ENCODE measurements at places on chromosomes 6 and 20.

GRCh38 chr6:797479-798077 lies 104.6 kb upstream of the EXOC2 start:
- peak; percentile 36 for DNase-seq

DNA sequence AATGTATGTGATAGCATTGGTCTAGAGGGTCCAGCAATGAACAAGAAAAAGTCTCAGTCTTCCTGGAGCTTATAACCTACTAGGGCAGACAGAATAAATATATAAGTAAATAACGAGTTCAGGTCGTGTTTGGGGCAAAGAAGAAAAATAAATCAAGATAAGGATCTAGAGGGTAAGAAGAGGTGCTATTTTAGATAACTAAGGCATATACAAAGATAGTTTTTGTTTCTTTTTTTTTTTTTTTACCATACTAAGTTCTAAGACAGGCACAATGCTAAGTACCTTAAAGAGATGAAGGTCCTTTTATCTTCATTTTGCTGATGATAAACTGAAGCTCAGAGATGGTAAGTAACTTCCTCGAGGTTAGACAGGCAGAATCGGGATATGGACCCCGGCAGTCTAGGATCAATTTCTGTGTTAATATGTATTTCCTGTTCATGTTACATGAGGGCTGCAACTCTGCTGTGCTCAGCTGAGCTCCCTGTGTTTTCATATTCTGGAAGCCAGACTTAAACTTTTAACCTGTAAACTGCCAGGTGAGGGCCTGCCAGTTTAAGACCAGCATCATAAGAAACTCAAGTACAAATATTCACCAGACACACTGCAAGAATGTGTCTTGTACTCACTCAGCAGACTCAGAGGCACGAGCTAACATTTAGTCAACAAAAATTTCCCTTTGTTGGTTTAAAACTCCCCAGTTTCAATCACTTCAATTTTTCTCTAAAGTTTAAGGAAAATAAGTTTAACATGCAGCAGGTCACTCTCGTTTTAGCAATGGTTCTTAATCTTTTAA lies 23.3 kb downstream of the SESN1 start:
- no peak for DNase-seq

DNA sequence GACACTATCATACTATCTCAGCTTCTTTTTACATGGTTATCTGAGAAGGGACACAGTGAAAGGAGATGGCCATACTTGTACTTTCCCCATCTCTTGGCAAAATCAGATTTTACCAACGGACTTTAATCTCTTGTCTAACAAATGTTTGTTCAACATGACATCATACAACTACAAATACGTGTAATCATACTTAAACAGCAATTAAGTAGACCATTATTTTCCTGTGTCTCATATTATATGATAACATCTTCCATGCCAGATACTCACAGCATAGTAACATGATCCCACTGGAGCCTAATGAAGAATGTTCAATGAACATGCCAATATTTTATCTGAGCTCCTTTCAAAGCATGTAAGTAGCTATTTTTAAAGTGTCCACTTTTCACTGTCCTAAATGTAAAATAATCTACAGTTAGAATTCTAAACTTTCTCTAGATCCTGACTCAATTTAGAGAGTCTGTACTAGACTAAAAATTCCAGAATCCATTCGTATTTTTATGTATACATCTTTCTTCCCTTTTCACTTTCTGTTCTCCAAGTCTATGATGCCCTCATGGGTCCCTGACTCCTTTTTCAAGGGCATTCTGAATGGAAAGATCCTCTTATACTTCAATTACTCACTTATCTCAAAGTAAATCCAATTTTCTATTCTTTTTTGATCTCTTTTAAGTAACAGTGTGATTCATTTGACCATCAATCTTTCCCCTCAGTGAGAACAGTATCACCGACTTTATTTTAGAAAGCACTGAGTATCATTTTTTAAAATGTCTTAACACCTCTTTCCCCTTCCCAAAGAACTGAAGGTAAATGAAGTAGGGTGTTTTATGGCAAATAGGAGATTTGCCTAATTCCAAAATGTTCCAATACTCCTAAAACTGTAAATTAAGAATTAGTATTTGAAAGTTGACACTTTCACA lies 133.5 kb downstream of the CDK19 start:
- no peak for DNase-seq

- no peak for DNase-seq
Measured at GRCh38 chr6:26053992-26054780, 33.0 kb upstream of the HFE start.

GRCh38 chr6:90765491-90765890 lies 178.6 kb upstream of the MAP3K7 start:
- no peak for DNase-seq

DNA sequence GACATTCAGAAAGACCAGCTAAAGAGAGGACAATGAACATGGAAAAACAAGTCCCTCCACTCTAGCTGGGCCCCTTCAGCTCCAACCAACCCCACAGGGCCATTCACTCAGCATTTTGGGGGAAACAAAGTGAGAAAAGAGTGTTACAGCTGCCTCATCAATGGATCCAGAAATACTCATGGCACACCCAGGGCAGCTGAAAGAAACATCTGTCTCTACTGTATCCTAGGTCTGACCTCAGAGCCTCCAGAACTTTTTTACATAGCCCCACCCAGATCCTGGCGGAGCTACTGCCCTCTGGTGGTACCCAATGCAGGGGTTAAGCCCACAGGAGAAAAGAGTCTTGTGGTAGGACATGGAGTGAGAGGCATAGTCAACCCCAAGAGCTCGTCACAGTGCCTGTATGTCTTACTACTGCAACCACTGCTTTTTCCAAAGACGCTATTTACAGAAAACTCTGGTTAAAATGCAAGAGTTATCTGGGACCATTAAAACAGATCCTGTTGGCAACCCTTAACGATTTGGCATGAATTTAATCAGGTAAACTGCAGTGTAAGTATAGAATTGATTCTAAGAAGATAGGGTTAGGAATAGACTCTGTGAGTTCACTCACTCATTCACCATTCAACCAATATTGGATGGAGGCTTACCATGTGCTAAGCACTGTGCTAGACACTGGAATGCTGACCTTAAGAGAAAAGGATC lies 37.4 kb upstream of the FAM83C start:
- peak; percentile 34 for DNase-seq

GRCh38 chr6:40755749-40756452 lies 168.7 kb upstream of the LRFN2 start:
- DNase-seq: no peak

DNA sequence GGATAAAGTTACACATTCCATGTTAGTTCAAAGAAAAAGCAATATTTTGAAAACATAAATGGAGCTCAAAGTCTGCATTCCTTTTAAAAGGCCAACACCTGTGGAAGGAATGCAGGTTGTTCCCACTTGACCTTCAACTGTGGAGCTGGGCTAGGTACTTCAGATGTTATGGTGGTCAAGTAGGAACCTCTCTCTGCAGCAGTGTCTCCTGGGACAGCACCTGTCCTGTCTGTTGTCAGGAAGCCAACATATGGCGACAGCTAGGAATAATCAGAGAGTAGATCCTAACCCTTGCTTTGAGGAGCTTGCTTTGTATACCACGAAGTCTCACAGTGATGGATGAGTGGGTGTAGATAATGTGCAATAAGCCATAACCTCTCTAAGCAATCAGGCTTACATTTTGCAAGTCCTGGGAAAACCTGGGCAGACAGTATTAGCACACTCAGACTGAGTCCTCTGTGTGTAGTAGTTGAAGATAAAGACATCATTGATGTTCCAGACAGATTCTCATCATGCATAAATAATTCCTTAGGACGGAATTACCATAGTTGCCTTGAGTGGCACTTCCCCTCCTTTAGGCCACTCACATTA lies 347.5 kb downstream of the PRL start:
- no peak for DNase-seq

DNA sequence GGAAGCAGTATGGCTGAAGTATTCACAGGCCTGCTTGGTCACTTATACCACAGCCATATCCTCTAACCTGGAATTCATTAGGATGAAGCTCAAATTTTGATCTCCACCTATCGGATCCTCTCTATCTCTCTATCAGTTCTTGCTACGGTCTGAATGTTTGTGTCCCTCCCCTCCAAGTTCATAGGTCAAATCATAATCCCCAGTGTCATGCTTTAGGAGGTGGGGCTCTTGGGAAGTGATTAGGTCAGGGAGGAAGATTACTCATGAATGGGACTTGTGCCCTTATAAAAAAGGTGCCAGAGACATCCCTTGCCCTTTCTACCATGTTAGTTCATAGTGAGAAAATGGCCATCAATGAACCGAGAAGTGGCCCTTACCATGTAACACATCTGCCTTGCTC lies 190.8 kb upstream of the MYLIP start:
- no peak for DNase-seq

GRCh38 chr6:69594405-69594804 lies 202.4 kb downstream of the LMBRD1 start:
- DNase-seq: no peak

- no peak for DNase-seq
Measured at GRCh38 chr6:70675822-70676221, 8.1 kb downstream of the SMAP1 start.

DNA sequence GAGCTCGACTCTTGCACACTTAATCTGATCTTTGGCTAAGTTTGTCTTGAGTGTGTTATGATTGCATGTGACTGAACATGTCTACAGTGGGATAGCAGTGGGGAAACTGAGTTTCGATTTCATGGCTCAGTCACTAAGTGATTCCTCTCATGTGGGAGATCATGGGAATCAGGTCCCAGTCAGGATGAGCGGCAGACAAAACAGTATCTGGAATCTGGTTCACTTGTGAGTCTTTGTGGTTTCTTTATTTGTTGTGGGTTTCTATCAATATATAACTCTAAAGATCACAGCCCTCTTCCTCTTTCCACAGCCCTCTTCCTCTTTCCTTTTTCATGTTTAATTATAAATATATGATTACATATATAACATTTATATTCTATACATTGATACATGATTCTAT lies 4.0 kb downstream of the RPP21 start:
- DNase-seq: no peak

DNA sequence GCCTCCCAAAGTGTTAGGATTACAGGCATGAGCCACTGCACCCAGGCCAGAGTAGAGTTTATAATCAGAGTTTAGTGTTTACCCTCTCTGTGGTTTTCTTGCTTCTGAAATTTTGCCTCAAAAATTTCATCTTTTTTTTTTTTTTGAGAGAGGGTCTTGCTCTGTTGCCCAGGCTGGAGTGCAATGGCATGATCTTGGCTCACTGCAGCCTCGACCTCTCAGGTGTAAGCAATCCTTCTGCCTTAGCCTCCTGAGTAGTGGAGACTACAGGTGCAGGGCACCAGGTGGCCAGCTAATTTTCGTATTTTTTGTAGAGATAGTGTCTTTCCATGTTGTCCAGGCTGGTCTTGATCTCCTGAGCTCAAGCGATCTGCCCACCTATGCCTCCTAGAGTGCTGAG lies 28.7 kb downstream of the TPX2 start:
- DNase-seq: no peak

GRCh38 chr6:158043586-158044524 lies 62.2 kb downstream of the SYNJ2 start:
- no peak for DNase-seq

- DNase-seq: no peak
Measured at GRCh38 chr20:22789676-22790075, 205.3 kb upstream of the FOXA2 start.

DNA sequence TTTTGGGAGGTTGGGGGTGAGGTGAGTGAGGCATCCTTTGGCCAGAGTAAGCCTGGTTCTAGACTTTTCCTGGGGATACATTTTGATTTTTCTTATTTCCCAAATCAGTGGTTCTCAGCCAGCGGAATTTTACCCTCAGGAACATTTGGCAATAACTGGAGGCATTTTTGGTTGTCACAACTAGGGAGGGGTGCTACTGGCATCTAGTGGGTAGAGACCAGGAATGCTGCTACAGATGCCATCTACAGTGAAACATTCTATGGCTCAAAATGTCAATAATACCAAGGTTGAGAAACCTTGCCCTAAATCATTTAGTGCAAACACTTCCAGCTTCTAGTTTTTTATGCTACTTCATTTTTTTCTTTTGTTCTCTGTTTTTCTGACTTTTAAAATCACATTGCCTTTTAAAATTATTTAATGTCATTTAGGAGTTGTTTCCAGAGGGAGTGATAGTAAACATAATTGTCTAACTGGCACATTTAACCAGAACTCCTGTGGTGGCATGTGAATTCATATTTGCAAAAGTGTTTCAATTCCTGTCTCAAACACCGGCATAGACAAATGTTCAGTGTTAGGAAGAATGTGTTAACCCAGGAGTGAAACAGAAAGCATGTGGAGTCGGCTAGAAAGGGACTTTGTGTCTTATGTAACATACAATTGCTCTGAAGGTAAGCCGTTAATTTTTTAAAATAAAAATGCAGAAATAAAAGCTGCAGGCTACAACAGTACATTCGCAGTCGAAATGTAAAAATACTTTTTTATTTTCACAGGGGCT lies 59.0 kb downstream of the QRSL1 start:
- no peak for DNase-seq

DNA sequence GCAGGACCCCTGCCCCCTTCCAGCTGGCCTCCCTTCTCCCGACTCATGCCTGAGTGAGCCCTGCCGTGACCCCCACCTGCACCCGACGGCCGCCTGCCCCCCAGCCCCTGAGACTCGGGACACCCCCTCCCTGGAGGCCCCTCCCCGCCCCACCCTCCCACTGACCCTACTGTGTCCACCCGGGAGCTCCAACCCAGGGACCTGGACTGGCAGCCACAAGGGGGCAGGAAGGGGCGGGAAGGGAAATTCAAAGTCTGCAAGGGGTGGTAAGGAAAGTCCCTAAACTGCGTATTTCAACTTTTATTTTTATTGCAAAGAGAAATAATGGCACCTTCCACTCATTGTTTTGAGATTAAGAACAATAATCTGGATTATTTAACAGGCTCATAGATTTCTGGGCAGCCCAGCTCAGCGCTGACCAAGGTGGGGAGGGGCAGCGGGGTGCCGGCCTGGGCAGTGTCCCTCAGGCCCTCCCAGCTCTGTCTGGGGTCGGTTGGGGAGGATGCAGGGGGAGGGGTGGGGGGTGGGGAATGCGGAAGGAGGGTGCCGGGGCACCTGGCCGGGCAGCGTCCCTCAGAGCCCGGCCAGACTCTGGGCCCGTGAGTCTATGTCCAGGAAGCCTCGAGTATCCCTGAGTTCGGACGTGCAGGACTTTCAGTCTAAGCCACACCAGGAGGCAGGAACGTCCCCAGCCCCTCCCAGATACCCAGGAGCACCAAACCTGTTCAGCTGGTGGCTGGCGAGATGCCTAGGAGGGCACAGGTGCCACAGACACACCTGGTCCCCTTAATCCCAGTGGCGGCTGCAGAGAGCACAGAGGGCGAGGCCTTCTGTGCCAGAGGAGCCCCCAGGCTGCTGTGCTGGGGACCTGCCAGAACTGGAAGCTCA lies 1.3 kb upstream of the PTK6 start:
- no peak for DNase-seq
